Gastroesophageal sphincter (tissue), 4 donors: ENCODE measurements at places on chromosomes 6 and 20.

DNA sequence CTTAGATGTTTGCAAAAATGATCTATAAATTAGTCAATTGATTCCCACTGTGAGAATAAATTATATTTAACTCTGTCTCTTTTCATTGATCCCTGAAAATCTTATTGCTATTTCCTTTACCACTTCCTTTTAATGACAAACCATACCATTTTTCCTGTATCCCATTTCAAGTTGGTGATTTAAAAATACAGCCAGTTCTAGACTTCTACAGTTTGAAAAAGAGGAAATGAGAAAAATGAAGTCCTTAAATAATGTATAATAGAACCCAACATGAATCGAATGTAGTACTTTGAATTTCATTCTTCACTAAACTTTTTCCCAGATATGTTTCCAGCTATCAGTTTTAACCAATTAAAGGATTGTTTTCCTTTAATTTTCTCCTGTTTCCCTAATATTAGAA, 29.5 kb upstream of the SDHAF4 start:
- no peak for ATAC-seq

DNA sequence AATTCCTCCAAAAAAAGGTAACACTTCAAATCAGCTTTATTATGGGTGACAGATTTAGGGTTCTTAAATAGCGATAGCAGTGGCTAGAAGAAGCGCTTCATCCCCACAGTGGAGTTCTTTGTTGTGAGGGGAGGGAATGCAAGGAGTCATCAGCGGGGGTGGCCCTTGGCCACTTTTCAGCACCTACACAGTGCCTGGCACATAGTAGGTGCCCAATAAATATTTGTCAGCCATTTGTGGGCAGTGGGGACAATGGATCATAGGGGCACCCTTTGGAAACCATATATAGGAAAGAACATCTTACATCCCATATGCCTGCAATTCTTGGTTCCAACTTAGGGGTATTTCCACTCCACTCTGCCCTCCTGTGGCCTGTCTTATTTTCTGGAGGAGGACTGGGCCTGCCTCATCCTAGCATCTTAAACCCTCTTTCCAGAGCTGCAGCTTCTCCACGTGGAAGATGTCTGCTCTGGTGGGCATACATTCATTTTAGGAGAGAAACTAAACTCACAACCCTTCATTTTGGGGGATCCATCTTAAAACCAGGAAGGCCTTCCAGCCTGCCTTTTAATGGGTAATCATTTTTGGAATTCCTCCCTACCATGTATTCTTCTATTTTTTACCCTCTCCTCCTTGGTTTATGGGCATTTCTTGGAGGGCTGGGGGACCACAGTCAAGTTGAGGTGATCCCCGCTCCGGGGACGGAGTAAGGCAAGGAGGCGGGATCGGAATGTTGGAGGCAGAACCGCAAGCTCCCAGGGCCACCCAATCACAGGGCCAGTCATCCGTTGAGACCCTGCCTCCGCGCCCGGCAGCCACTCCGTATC, 2.6 kb upstream of the GPSM3 start:
- no peak for ATAC-seq

DNA sequence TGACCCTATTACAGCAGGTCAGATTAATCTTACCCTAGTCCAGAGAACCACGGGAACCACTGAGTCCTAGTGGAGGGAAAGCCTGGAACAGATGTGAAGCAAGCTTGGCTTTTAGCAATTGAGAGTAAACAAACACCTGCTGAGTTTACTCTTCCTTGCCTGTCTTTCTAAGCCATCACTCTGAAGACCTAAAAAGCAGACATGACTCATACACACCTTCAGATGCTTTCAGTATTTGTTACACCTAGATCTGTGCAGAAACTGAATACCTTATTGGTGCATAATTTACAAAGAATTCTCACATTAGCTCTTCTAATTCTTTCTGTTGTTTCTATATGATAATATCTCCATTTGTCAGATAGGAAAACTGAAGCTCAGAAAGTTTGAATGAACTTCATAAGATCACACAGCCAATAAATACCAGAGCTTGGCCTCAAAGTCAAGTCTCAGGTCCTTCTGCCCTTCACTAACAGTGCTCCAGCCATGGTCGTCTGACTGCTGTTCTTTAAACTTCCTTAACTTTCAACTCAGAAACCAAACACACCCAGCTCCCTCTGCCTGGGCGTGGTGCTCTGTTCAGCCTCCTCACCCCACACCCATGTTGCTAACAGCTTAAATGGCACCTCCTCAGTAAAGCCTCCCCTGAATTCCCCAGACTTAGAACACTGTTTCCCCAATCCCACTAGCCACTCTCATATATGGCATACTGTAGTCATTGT, 8.6 kb upstream of the GABBR1 start:
- ATAC-seq, result no peak

DNA sequence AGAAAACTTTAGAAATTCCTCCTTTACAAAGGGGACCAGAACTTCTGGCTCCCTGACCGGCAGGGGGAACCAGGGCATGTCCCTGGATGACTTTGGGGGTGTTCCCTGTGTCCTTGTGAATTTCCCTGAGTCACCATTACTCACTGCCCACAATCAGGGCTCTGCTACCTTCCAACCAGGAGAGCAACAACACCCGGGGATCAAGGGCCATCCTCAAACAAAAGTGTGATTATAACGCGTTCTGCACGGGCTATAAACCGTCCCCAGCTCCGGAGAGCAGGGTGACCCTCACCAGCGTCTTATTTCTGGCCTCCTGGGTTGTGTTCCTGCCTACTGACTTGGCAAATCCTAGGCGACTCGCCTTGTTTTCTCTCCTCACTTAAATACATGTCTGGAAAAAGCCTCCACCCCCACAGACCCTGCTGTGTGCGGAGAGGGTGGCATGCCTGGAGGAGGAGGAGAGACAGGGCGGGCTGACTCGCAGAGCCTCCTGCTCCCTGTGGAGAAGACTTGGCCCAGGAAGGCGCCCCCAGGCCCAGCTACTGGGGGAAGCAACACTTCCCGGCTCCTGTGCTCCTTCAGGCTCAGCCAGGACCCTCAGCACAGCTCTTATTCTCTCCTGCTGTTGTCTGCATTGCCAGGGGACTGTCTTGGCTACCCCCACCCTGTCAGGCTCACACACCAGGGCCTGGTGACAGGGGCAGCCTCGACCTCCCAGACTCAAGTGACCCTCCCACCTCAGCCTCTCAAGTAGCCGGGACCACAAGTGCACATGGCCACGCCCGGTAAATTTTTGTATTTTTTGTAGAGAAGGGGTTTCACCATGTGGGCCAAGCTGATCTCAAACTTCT, 54.1 kb downstream of the FGD2 start:
- peak; percentile 79 for ATAC-seq
